ENCODE measurements at places on chromosomes 6 and 20.

DNA sequence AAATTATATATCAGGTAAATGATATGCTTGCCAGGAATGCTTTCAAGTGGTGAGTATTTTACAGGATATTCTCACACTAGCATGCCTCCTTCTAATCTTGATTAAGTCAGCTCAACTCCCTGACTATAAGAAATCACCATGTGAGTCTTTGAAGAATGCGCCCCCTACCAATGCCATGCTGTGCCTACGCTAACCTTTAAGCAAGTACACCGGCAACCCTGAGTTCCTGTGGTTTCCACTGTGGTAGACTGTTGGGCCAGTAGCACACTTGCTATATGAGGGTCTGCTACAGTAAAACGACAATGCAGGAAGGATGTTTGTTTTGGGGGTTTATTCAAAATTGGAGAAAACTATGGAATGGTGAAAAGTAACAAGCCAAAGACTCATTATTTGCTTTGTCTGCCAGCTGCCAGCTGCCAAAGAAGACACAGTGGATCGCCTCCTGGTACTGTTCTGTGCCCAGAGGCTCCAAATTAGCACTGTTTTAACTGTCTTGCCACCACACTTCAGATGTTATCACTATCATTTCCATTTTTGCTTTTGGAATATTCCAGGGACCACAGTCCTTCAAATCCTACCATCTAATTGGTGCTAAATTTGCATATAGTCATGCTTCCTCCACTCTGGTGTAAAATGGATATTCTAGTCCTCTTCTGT is 333.5 kb downstream of the RNGTT start:
- peak; percentile 95 for DNase-seq

- no peak for DNase-seq
These were observed 36.4 kb downstream of the TGM2 start for GRCh38 chr20:38128691-38129090.

DNA sequence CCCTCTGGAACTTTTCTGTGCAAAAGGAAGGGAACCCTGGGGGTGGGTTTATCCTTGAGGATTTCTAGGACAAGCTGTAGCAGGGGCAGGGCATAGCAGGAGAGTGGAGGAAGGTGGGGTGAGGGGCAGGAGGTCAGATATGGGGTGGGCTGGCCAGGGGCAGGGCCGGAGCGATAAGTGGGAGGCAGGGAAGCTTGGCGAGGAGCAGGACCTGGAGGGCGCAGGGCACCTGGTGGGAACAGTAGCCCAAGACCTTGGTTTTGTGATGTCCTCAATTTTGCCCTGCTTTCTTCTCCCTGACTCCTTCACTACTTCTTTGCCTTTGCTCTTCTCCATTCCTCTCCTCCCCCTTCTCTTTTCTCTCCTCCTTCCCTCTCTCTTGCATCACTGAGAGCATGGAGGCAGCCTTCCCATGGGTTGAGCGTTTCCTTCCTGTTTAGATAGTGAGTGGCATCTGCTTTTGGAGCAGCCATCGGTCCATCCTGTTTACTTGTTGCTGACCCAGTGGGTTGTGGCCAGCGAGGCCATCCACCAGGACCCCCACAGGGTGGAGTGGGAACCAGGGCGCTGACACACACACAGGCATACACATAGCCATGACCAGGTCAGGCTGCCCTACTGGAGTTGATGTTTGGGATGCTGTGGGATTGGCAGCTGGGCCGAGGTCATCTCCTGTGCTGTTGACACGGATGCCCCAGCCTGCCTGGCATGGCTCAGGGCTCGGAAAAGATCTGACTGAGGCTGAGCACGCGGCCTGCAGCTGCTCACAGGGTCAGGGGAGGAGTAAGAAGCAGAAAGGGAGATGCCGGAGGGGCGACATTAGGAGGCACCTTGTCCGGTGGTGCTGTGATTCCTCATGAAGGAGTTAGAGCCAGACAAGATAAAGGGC is 121.0 kb upstream of the RNF24 start:
- DNase-seq = no peak

DNA sequence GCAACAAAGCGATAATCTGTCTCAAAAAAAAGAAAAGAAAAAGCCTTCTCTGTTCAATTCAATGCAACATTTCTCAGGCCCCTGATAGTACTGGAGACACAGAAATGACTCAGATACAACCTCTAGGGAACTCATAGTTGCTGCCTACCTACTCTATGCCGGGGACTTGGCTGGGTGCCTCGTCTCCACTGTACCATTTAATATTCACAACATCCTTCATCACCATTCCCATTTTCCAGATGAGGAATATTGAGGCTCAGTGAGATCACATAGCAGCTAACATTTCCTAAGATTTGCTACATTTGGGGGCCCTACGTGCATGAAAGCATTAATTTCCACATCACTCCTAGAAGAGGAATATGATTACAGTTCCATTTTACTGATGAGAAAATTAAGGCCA is 7.5 kb downstream of the NOL4L start:
- DNase-seq = no peak

DNA sequence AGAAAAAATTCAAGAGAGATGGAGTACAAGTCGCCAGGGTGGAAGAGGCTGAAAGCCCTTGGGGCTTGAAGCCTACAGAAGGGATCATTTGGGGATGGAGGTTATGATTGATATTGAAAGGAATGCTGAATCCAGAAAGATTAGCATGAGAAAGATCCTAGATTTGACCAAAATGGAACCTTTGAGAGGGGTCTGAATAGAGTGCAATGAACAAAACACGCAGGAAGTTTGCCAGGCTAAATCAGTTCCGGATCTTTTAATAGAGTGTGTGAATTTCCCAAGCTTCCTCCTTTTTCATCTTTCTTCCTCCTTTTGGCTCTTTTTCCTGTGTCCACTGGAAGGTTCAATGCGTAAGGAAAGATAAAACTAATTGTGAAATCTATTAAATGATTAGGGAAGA is 15.3 kb downstream of the IPCEF1 start:
- DNase-seq = no peak

GRCh38 chr6:31265926-31266325 is 6.0 kb downstream of the HLA-C start:
- no peak for DNase-seq

DNA sequence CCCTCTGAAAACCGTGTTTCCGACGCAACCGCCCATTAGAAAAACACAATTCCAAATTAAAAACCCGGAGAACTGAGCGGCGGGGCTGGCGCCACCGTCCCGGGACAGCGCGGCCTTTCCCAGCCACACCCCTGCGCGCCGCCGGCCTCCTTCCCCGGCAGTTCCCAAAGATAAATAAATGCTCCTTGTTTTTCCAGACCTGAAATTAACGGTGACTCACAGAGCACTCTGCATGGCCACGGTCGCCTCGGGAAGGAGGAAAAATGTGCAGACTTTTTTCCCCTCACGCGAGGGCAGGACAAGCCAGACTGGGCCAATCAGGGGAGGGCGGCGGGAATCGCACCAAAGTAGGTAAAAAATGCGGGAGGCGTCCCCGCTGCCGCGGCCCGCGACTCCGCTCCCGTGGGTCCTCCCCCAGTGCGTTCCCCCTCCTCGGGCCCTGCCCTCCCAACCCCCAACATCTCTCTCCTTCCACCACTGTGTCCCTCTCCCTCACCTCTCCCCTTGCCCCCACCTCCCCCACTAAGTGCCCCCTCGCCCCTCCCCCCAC is 828 bp upstream of the DSTN start:
- DNase-seq = peak; percentile 90

GRCh38 chr20:60754856-60755255 is 497.2 kb upstream of the CDH4 start:
- no peak for DNase-seq
